ENCODE measurements at places on chromosomes 13 and 19.

GRCh38 chr19:58516964-58517833 lies 2.4 kb downstream of the ZBTB45 start:
- no peak for DNase-seq

DNA sequence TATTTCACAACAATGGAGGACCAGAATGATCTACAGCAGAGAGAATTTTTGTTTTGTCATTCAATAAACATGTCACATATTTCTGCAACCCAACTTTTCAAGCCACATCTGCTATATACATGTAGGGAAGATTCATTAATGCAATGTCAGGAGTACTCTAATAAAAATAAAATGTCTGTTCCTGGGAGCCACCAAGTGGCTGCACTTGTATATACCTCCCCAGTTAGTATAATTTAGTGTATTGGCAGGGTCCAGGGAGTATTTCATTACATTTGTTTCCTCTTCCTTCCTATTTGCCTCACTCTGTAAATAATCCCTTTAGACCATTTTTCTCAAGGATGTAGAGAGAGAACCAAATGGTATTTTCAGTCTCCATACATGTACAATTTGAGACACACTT lies 1169.0 kb downstream of the DIAPH3 start:
- no peak for DNase-seq

DNA sequence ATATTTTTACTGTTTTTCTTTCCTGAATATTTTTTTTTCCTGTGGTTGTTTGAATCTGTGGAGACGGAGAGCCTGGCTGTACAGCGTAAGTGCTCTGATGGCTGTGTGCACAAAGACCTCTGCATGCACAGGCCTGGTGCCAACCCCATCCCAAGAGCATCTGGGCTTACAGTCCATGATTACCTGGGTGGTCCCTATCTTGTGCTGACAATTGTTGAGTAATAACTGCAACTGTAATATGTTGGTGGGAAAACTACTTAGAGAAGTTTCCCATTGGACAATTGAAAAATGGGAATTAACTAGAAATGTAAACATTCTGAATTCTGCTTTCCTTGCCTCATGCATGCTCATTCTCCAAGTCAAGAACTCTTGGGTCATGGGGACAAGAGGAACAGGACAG lies 268.7 kb downstream of the SHISA2 start:
- no peak for DNase-seq

DNA sequence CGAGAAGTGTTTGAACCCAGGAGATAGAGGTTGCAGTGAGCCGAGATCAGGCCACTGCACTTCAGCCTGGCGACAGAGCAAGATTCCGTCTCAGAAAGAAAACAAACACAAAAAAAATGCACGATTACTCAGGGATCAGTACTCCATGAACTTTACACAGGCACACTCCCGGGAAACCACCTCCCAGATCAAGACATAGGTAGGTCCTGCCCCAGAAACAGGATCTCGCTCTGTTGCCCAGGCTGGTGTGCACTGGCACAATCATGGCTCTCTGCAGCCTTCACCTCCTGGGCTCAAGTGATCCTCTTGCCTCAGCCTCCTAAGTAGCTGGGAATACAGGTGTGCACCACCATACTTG lies 11.2 kb downstream of the VASP start:
- DNase-seq = no peak

GRCh38 chr19:38425810-38426466 lies at the start of gene RASGRP4:
Gene RASGRP4 (minus strand): TSS chr19:38426219. CDS start chr19:38426091, 128 bp downstream.
- no peak for DNase-seq

GRCh38 chr13:114213980-114214379 lies 20.7 kb upstream of the CDC16 start:
- DNase-seq = no peak

DNA sequence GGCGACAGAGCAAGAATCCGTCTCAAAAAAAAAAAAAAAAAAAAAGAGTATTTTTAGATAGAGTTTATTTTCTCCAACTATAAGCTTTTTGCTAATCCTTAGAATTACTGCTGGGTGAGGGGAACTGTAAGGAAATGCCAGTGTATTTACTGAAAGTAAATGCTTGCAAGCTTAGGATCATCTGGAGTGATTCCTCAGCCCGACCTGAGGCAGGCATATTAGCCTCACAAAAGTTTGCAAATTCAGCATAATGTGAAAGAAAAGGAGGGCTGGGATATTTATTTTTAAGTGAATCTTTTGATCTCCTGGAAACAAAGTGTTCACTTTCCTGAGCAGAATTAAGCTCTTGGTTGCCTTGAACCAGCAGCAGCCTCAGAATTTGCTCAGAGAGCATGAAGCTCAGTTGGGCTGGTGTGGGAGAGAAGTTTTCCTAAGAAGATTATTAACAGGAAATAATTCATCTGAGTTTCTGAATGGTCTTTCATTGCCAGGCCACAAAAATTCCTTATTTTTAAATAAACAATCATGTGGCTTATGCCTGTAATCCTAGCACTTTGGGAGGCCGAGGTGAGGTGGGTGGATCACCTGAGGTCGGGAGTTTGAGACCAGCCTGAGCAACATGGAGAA lies 24.7 kb upstream of the SPATA13 start:
- no peak for DNase-seq

- DNase-seq = no peak
These were observed 30.6 kb upstream of the ISYNA1 start for GRCh38 chr19:18468517-18468916.

DNA sequence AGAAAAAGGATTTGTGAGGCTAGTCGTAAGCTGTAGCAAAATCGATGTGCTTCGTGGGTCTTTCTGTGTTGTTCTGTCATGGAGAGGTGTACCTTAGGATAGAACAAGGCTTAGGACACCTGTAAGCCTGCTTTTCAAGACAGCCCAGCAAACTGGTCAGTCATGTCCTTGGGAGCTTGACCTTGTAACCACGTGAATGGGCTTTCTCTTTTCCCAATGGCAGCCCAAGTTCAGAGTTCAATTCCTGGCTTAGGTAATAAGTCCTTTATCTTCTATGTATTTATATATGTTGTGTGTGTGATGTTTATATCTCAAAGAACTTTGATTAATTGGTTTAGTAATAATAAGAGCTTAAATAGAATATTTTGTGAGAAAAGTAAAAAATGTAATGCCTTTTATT lies 112.9 kb downstream of the TNFRSF19 start:
- DNase-seq = no peak

DNA sequence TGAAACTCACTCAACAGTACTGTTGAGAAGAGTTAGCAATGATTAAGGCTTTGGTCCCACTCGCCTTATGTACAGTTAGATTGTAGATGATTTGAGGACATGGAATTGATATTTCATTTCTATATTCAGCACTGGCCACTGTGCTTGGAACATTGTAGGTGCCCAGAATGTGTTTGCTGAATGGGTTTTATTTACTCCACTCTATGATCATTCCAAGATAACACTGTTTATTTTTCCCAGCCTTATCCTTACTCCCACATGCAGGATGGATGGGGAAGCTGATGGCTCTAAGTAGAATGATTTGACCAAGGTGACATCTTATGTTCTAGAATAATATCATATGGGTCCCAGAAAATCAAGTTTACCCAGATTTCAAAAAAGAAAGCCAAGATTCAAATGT lies 124.6 kb upstream of the RXFP2 start:
- no peak for DNase-seq

DNA sequence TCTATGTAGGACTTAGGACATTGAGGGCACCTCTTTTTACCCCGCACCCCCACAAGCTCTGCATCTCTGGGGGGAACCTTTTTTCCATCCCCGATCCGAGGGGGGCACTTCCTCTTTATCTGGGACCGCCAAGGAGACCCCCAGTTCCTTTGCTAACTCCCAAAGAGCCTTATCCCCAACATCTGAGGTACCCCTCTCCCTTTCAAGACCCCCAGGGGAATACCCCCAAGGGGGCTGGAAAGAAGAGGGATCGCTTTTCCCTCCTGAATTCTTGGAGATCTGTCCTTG lies 1.1 kb downstream of the TNFSF9 start:
- DNase-seq = no peak

All from right atrium auricular region (tissue), 2 donors.